Mesenchymal stem cell (in vitro differentiated cells and primary cell): ENCODE measurements at places on chromosomes 11 and 22.

DNA sequence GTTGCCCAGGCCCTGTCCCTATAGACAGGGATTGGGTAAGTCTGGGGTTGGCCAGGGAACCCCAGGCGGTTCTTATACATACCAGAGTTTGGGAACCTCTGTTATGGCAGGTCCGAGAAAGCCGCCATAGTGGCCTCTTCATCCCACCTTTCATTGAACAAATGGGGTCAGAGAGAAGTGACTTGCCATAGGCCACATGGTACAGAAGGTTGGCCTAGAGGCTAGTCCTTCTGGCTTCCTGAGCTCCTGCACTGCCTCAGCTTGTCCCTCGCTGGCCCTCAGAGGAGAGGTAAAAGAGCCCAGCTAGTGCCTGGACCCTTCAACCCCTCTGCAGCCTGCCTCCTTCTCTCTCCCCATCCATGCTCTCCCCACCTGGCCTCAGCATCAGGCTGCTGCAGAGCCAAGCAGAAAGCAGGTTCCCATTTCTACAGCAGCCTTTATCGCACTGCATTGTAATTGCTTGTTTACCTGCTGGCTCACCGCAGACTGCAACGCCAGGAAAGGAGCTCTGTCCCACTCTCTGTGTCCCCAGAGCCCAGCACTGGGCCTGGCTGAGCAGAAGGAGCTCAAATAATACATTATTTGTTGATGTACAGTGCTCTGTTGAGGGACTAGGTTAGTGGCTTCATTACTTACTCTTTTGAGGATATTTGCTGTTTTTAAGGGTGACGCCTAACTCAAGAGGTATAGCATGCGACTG is 103.6 kb downstream of the TRIM29 start:
- DNase-seq: no peak

GRCh38 chr22:37940698-37941376 is 12.6 kb downstream of the C22orf23 start:
- DNase-seq: no peak

DNA sequence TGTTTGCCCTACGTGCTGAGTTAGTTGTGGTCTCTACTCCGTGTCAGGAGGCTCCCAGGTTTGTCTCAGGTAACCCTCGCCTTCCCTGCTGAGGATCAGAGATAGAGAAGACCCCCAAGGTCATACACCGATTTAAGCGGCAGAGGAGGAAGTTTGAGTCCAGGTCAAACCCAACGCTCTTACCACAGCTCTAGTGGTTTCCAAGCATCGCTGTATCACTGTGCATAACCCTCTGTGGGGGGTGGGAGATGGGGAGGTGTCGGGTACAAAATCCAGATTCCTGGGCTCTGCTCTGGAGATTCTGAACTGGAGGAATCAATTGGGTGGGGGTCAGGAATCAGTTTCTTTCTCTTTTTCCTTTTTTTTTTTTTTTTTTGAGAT is 627 bp downstream of the DNAJC4 start:
- no peak for DNase-seq

DNA sequence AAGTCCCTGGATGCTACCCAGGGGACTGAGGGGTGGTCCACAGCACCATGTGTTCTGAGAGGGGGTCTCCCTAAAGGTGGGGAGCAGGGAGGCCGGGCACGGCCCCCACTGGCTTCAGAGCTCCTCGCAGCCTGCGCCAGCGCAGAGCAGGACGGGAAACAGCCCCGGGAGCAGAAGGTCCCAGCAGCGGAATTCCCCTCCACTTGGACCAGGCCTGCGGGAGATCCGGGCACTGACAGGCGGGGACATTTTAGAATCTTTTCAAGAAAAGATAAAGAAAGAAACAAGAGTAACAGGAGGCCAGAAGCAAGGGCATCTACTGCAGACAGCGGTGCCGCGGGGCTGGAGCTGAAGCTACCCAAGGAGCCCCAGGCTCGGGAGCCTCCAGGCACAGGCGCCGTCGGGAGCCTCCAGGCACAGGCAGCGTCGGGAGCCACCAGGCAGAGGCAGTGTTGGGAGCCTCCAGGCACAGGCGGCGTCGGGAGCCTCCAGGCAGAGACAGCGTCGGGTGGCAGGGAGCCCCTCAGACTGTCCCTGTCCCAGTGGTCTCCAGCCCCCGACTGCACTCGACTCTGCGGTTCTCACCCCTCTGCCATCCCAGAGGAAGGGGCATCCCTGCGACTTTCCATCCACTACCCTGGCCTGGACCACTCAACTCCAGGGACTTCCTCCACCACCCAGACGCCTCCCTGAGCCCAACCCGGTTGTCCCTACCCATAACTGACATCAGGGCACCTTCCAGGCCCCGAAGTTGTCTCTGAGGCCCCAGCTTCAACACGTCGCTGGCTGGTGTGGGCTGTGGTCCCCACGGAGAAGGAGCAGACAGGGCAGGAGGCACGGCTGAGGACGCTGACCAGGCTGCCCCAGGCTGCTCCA is 211.1 kb downstream of the BRD1 start:
- DNase-seq: no peak

- no peak for DNase-seq
Measured at GRCh38 chr11:106238704-106239360, 161.4 kb downstream of the AASDHPPT start.

DNA sequence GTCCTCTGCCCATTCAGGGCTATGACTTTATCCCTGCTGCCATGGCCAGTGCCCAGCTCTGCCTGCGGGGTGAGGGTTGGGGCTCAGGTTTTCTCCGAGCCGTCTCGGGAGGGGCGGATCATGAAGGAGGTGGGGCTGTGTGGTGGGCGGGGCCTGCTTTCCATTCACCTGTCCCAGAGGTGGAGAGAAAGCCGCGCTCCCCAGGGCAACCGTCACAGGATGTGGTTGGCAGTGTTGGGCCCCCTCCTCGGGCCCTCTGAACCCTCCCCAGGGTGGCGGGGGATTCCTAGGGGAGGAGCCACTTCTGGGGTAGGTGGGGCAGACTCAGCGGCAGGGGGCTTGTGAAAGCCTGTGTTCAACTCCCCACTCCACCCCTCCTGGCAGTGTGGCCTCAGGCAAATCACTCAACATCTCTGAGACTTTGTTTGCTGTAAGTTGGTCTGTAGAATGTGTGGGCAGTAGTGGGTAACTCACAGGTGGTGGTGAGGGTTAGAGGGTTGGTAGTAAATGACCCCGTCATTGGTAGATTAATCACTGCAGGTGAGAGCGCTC is 50.3 kb downstream of the CD6 start:
- DNase-seq: no peak

DNA sequence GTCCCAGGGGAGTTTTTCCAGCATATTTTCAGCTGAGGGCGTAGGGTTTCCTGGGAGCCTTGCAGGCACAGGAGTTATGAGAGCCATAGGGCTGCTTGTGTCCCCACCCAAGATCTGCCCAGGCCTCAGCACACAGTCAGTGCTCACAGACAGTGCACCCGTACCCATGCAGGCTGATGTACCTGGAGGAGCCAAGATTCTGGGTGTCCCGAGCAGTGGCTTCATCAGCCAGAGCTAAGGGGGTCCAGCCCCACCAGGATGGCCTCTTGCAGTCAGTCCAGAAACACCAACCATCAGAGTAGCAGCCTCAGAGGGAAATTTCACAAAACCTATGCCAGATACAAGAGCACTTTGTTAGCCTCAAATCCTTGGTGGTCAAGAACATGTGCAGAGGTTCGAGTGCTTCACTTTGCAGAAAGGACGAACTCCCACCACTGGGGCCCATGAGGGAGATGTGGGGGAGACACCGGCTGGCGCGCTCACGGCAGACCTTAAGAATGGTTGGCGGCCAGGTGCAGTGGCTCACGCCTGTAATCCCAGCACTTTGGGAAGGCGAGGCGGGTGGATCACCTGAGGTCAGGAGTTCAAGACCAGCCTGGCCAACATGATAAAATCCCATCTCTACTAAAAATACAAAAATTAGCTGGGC is 43.8 kb upstream of the RTL6 start:
- no peak for DNase-seq

GRCh38 chr22:21055880-21056319 is 10.2 kb downstream of the LRRC74B start:
- no peak for DNase-seq

- DNase-seq: no peak
Measured at GRCh38 chr11:2135648-2136201, 3.5 kb downstream of the IGF2 start.

DNA sequence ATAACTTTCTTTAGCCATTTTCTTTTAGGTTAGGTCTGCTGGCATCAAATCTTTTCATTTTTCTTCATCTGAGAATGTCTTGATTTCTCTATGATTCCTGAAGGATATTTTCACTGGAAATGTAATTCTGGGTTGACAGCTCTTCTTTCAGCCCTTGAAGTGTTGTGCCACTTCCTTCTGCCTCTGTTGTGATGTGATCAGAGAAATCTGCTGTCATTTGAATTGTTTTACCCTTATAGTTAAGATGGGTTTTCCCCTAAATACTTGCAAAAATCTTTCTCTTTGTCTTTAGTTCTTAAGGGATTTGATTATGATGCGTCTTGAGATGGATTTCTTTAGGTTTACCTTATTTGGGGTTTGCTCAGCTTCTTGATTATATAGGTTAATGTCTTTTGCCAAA is 23.0 kb downstream of the USP47 start:
- DNase-seq: no peak

GRCh38 chr11:14306481-14306880 is 52.5 kb downstream of the RRAS2 start:
- DNase-seq: no peak

DNA sequence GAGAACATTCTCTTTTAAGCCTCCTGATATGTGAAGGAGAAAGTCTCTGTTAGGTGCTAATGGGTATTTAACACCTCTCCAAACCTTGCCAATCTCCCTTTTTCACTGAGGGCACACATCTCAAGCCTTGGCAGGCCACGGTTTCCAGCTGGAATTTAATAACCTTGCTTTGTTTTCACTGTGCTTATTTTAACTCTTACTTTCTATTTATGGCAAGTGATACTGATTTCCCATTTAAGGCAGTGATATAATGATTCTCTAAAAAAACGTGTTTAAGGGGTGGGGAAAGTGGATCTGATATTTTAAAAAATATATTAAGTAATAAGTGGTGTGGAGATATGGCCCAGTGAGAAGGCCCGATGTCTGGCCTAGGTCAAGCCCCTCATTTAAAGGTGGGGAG is 1.1 kb upstream of the RASD2 start:
- no peak for DNase-seq

- no peak for DNase-seq
Measured at GRCh38 chr22:24002272-24002671, 3.0 kb downstream of the GSTT4 start.

DNA sequence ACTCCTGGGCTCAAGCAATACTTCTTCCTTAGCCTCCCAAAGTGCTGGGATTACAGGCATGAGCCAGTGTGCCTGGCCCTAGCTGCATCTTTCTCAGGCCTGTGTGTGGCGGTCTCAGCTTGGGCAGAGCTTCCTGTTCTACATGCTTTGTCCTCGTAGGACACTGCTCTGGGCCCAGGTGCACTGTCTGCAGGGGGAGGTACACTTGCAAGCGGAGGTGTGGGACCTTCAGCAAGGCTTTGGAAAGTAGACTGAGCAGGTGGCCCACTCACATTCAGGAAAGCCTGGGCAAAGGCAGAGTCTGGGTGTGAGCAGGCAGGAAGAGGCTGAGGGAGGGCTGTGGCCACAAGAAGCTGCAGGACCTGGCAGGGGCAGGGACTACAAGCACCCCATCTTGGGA is 33.6 kb upstream of the SUSD2 start:
- no peak for DNase-seq

DNA sequence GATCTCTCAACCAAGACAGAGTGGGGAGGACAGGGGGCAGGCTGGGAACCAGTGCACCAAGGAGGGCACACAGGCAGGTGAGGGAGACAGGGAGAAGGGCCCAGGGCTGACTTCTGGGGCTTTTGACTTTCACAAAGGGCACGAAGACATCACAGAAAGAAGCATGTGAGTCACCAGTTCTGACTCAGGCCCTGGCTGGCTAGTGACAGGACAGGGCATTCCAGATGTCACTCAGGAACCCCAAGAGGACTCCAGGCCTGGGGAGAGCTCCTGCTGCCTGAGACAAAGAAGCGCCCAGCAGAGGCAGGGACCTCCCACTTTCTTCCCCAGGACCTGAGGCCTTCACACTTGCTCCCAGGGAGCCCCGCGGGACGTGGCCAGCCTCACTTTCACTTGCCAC is 497.2 kb downstream of the BUD13 start:
- DNase-seq: peak; percentile 1

GRCh38 chr11:129412494-129412893 is 36.8 kb downstream of the BARX2 start:
- no peak for DNase-seq

DNA sequence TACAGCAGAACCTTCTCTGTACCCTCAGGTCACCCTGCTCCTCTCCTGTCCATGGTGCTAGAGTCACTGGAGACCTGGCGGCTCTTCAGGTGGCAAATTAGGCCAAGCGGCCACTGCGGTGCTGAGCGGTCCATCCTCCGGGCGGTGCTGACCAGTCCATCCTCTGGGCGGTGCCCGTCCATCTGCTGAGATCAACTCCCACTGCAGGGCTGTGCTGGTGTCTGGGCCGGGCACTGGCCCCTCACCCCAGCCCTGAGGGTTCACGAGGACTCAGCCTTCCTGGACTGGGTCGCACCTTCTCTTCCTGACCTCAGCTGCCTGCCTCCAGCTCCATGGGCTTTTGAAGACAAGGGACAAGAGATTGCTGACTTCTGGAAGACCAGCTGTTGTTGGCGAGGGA is 782.9 kb downstream of the BRD1 start:
- DNase-seq: no peak

DNA sequence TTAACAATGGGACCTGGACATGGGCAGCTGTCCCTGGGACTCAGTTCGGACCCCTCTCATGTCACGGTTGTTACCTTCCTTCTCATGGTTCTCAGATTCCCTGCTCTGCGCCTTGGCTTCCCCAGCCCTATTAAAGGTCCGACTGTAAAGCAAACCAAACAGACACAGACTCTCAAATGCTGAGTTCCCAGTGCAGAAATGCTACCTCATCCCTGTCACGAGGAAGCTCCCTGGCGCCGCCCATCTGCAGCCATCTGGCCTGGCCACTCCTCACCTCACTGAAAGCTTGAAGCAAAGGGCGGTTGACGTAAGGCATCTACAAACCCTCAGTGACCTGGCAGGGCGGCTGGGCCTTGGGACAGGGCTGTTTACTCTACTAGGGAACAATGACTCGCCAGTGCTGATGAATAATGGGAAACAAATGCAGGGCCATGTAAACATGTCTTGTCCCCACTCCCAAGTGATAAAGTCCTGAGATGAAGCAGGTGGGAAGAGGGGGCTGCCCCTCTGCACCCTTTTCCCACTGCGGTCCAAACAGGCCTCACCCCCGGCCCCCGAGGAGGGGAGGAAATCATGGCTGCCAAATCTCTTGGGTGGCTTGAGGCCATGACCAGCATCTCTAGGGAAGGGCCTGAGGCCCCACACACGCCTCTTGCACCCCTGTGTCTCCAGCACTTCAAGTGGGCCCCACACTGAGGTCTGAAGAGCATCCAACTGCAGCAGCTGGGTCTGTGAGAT is 49.3 kb downstream of the SCUBE1 start:
- peak; percentile 98 for DNase-seq

GRCh38 chr11:73242251-73243092 is 24.4 kb downstream of the P2RY2 start:
- DNase-seq: peak; percentile 77
